ENCODE measurements at places on chromosomes 7 and 10.

GRCh38 chr7:142870147-142870559, 15.3 kb downstream of the EPHB6 start:
- DNase-seq, result no peak

GRCh38 chr7:65744406-65744805, 128.5 kb upstream of the VKORC1L1 start:
- DNase-seq, result no peak

DNA sequence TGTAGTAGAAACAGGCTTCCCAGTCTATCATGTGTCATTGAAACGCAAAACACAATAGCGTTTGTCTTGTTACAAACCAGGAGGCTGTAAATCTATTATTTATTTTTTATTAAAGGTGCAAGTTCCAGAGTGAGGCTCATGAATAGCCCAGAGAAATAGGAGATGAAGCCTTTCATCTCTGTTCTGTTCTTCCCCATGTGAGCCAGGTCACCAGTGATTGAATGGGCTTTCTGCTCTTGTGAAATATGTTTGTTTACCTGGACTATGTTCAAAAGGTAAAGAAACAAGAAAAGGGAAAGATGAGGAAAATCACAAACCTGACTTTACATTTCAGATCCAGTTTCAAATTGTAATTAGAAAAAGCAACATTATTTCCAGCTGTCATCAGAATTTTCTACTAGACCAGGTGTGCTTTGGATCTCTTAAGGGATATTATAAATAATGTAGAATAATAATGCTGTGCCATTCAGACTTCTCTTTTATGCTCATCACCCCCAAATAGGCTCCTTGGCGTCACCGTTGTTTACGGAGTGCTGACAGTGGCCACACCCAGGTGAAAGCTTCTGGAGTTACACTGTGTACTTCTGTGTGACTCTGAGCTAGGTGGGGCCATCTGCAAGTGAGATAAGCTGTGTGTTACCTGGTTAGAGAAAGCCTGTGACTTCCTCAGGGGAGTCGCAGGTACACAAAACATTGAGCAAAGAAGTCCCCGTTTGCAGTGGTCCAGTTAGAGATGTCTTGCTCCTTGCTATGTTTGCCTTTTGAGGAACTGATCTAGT, 274.9 kb downstream of the SDK1 start:
- DNase-seq, result no peak

DNA sequence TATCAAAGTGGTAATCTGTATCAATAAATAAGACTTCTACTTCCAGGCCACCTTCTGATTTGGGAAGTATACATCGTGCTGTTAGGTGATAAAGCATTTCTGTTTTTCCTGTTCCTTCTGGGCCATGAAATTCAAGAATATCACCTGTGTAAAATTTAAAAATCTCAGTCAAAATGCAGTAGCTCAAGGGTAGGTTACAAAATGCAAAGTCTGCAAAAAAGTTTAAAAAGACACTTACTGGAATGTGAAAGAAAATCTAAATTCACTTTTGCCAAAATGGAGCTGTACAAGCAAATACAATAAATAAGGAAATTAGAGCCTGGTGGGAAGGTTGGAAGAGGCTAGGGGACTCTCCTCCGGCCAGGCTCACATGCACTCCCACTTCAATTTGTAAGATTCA, 26.7 kb downstream of the XRCC2 start:
- no peak for DNase-seq

DNA sequence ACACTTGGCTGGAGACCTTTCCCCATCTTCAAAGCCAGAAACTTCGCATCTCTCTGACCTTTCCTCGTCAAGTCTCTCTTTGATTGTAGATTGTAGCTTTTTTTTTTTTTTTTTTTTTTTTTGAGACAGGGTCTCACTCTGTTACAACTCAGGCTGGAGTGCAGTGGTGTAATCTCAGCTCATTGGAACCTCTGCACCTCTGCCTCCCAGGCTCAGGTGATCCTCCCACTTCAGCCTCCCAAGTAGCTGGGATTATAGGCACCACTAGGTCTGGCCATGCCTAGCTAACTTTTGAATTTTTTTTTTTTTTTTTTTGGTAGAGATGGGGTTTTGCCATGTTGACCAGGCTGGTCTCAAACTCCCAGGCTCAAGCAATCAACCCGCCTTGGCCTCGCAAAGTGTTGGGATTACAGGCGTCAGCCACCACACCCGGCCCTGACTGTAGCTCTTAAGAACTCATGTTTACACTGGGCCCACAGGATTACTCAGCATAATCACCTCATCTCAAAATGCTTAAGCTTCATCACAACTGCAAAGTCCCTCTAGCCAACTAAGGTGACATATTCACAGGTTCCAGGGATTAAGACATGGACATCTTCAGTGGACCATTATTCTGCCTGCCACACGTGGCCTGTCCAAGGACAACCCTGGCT, 11.7 kb downstream of the POLL start:
- DNase-seq, result no peak

- DNase-seq, result no peak
Observed at GRCh38 chr7:116786791-116787443, 75.5 kb upstream of the CAPZA2 start.

DNA sequence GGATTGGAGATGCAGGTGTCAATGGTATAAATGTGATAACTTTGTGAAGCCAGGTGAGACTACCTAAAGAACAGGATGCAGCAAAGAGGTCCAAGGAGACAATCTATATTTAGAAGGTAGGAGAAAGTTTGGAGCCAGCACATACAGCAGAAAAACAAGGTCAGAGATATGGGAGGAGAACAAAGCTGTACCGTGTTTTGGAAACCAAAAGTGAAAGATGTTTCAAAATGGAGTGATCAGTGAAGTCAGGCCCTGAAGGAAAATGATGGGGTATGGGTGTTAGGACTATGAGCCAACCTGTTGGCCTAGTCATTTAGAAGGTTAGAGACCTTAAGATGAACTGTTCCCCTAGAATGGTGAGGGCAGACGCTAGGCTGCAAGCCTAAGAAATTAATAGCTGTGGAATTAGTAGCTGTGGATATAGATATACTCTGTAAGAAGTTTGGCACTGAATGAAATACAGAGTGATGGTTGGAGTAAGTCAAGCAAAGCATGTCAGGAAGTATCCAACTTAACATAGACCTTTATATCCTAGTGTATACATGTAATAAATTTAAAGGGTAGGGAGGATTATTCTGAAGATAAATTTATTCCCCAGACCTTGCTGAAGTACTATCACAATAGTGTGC, 149.8 kb upstream of the WNT16 start:
- DNase-seq, result no peak

DNA sequence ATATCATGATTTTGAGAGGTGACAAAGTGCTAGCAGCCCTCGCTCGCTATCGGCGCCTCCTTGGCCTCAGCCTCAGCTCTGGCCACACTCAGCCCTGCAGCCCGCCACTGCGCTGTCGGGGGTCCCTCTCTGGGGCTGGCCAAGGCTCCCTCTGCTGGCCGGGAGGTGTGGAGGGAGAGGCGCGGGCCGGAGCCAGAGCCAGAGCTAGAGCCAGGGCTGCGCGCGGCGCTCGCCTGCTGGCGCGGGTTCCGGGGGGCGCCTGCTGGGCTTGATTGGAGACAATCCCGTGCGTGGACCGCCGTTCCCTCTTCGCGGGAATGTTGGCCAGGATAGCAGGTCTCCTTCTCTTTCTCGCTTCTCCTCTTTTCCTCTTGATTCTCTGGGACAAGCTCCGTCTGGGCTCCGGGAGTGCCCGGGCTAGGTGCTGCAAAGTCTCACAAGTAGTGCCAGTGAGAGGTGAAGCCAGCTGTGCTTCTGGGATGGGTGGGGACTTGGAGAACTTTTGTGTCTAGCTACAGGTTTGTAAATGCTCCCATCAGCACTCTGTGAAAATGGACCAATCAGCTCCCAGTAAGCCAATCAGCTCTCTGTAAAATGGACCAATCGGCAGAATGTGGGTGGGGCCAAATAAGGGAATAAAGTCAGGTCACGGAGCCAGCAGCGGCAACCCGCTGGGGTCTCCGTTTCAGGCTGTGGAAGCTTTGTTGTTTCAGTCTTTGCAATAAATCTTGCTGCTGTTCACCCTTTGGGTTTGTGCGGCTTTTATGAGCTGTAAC, 43.4 kb upstream of the ELMO1 start:
- no peak for DNase-seq

- no peak for DNase-seq
Observed at GRCh38 chr10:125629758-125630376, 53.1 kb downstream of the TEX36 start.

DNA sequence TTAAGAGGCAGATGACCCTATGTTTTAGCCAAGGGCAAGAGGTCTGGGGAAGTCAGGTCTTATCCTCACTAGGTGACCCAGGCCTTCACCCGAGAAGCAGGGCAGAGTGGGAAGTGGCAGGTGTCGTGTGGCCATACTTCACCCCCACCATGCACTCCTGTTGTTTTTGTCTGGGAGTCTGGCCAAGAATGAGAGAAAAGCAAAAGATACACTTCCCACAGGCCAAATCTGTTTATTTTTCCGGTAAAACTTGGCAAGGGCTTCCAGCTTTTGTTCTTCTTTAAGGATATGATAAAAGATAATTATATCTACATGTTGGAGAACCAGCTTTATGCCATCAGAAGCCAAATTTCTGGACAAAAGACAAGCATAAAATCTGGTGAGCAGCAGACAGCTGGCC, 137.4 kb upstream of the CDC14C start:
- no peak for DNase-seq

DNA sequence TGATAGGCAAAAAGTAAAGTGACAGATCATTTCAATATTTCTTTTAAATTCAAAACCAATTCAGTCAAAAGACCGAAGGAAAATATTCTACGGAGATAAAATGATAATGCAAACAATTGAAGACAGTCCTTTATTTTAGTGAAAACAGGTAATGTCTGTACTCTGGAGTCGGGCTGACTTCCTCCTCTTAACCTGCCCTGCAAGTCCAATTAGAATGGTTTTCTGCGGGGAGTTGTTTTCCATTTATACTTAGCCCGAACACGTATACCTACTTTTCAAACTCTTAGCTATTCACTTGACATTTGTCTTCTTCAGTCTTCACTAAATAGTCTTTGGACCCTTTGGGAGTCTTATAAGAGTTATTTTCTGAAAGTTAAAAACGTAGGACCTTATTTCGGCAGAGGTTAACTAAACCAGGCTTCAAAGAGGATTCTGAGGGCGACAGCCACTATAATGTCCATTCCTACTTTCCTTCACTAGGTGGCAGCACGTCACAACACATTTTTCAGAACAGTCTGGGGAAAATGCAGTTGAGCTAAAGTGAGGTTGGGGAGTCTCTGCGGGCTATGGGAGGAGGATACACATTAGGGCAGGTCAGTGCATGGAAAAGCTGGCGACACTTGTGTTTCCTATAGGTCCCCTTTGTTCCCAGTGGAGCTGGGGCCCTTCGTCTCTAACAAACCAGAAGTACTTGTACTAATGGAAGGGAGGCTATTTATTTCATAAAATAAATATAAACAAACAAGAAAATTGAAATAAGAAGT, 472.0 kb downstream of the KCNMA1 start:
- DNase-seq, result peak; percentile 43

DNA sequence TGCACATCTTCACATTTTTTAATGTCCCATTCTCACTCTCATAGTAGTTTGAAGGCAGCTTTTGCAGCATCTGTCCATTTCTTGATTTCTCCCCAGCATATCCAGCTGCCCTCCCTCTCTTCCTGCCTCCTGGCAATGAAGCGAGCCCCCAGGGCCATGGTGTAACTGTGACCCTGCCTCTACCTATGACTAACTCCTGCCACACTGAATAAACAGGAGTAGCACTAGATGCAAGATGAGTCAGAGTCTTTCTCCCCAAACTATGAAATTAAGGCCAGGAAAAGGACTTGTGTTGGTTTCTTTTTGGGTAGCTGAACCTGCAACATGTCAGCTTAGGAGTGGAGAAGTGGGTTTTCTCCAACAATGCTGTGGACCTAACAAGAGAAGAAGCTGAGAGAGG, 329.0 kb downstream of the RNLS start:
- peak; percentile 54 for DNase-seq

GRCh38 chr10:98556061-98556460, 109.3 kb upstream of the HPS1 start:
- no peak for DNase-seq

GRCh38 chr7:88331322-88331721, 24.6 kb upstream of the STEAP4 start:
- no peak for DNase-seq

- DNase-seq, result no peak
Observed at GRCh38 chr10:130990486-130990885, 321.0 kb downstream of the TCERG1L start.

- DNase-seq, result no peak
Observed at GRCh38 chr7:155731380-155731779, 80.9 kb downstream of the SHH start.

- no peak for DNase-seq
Observed at GRCh38 chr7:27697861-27698430, 35.3 kb upstream of the HIBADH start.

GRCh38 chr7:87267239-87267900, 47.8 kb upstream of the TMEM243 start:
- DNase-seq, result no peak

GRCh38 chr10:22556774-22557173, 157.6 kb downstream of the PIP4K2A start:
- no peak for DNase-seq

GRCh38 chr7:29562307-29562706, 1.3 kb upstream of the PRR15 start:
- DNase-seq, result no peak

- DNase-seq, result no peak
Observed at GRCh38 chr7:132035517-132036362, 479.3 kb upstream of the PODXL start.

- DNase-seq, result no peak
Observed at GRCh38 chr7:144786079-144786478, 49.8 kb downstream of the TPK1 start.

- DNase-seq, result peak; percentile 17
Observed at GRCh38 chr10:108561649-108562048, 1361.7 kb downstream of the XPNPEP1 start.

GRCh38 chr10:5538892-5539651, 14.3 kb downstream of the CALML3 start:
- DNase-seq, result no peak

DNA sequence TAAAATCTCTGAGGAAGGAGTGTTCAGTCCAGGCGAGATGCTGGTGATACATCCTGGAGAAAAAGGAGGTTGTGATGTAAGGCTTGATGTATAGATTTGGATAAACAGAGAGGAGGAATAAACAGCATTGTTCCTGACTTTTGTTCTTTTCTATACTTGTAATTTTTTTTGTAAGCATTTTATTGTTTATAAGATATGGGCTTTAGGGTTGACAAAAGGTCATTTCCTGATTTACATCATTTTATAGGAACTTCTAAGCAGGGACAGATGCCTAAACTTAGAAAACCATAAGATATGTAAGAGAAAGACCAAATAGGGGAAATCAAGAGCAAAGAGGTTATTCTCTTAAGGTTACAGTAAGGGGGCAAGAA, 16.7 kb upstream of the SLC26A4 start:
- no peak for DNase-seq

- DNase-seq, result no peak
Observed at GRCh38 chr10:88528201-88528600, 54.9 kb downstream of the RNLS start.

- no peak for DNase-seq
Observed at GRCh38 chr7:12764458-12764891, 77.0 kb downstream of the ARL4A start.

- DNase-seq, result no peak
Observed at GRCh38 chr7:101450064-101450463, 87.4 kb downstream of the COL26A1 start.

Measured in GM04504 (cell line).